ENCODE measurements at places on chromosomes 11 and 22.

- peak; percentile 32 for DNase-seq
Measured at GRCh38 chr22:17476838-17477237, 86.5 kb upstream of the SLC25A18 start.

DNA sequence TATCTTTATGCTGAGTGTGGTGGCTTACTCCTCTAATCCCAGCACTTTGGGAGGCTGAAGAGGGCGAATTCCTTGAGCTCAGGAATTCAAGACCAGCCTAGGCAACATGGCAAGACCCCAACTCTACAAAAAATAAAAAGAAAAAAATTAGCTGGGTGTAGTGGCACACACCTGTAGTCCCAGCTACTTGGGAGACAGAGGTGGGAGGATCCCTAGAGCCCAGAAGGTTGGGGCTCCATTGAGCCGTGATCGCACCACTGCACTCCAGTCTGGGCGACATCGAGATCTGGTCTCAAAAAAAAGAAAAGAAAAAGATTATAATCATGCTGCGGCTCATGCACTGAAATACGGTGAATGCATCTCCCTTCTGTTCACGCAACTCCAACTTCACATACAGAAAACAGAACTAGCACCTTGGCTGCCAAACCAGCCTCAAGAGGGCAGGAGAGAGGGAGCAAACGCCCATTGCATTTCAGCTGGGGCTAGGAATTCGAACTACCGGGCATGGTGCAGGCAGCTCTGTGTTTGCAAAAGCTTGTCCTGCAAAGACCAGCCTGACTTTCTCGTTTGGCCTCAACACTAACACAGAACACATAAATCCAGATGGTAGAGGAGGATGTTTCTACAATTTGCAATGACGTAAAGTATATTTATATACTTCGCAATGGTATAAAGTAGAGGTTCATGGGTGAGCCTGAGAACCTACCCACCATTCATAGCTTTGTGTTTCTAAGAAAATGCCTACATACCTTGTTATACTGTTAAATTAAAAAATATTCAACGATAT, 6.3 kb upstream of the SYNGR1 start:
- DNase-seq, result peak; percentile 71

DNA sequence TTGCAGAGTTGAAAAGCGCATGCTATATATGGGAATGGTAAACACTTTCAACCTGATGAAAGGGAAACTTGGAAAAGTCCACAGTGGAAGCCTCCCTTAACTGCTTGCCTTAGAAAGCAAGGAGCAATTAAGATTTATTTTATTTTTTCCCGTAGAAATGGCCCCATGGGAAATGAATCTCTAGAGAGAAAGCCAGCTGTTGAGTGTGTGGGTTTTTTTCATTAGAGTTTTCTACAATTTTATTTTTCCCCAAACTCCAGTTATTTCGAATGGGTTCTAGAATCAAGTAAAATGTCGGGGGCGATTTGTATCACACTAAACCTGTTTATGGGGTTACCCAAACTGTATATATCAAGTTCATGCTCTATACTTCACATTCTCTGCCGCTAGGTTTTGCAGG, at the start of gene OR5M3:
Gene OR5M3, minus strand, starts transcription at position 101 of the 400 bp plus-strand sequence. CDS start 2,855 bp downstream, outside the sequence.
- DNase-seq, result no peak

DNA sequence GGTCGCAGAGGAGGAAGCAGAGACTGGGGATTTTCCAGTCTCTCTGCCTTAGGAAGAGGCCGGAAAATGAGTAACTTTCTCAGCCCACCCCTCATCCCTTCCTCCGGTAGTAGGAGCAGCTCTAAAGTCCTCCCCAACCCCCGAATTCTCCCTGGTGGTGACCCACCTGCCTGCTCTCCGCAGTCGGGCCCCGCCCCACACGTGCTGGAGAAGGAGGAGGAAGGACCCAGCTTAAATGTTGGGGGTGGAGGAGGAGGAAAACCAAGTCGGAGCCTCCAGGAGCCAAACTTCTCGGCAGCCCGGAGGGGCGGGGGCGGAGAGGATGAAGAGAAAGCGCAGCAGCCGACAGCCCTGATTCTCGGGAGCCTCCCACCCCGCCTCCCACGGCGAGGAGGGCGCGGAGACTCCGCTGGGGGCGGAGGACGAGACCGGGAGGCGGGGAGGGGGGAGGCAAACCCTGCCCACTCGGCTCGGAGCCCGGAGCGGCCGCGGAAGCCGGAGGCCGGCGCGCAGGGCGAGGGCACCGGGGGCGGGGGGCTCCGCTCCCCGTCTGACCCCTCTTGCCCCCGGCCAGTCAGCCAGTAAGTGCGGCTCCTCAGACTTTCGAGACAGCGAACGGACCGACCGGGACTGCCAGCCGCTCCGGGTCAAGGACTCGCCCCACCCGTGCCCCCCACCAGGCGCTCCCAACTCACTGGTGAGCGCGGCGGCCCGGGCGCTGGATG, at the start of gene TPBGL:
Gene TPBGL, plus strand, starts transcription at position 464 of the 725 bp plus-strand sequence. CDS start 276 bp downstream, outside the sequence.
- DNase-seq, result no peak

GRCh38 chr11:94602430-94603372, 35.5 kb downstream of the PIWIL4 start:
- peak; percentile 75 for DNase-seq
